ENCODE measurements at places on chromosomes 5 and 9. TPM values are rescaled to one million over a fixed set of nuclear protein-coding genes. Genes with fewer than 3 reads are reported as not detected.
A peak's percentile ranks its signal among the peaks of the same experiment; 100 is the strongest.

Gene GFI1B
- not detected for total RNA-seq

Gene PSD2
- total RNA-seq = 0.29 TPM

Gene NUTM2G
- total RNA-seq = not detected

Gene KIAA0825
- 10.0 TPM for total RNA-seq

Gene DTWD2
- total RNA-seq = 8.0 TPM

Gene NOL6
- total RNA-seq = 18.6 TPM

Gene FBXO4
- 14.5 TPM for total RNA-seq

Gene OR2K2
- under 0.01 TPM for total RNA-seq

Gene GRM6
- not detected for total RNA-seq

Gene NCS1
- 43.0 TPM for total RNA-seq

Gene PCDHAC2
- total RNA-seq = 0.36 TPM

Gene SLC31A1
- 45.2 TPM for total RNA-seq

Gene GPX8
- total RNA-seq = 158 TPM

Gene LRSAM1
- total RNA-seq = 13.0 TPM

DNA sequence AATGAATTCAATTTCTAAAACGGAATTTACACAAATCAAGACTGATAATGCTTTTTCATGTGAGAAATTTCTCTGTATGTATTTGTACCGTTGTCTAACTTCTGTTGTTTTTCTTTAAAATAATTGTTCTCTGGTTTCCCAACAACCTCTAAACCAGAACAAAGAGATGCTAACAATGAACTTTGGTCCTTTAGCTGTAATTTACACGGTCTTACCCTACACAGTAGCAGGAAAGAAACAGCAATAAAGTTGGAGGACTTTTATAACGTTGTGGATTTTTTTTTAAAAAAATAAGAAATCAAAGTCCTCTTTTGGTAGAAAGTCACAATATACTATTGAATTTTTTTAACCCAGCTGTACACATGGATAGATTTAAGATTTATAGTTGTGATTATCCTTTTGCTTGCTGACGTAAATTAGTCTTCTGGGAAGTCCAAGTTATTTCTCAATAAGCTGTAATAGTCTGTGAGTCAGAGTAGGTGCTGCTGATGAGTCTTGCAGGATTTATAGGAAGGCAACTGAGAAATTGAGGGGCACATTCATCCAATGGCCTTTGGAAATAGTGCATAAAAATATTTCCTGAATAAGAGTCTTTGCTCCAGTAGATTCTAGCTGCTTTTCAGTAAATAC is 76.8 kb upstream of the PCSK1 start:
- peak; percentile 63 for DNase-seq
- peak overlapping the region; percentile 90 for H3K27ac ChIP-seq
- H3K4me1 ChIP-seq = peaks cover 15% of the 10 kb centered on the region
- no peaks in the 10 kb centered on the region for H3K27me3 ChIP-seq

DNA sequence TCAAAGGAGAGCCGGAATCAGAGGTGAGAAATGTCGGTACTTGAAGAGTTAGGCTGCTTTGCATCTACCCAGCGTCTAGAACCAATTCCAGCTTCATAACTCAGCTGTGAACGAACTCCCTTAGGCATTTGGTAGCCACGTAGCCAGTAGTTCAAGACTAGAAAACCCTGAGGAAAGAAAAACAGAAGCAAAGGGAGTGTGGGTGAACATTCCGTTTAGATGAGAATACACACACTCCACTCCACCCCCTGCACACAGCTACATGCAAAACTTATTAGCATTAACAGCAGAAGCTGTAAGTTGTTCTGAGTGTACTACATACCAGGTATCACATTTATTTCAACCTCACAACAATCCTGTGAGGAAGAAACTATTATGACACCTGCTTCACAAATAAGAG is 78.3 kb downstream of the SMIM23 start:
- peaks cover 59% of the 10 kb centered on the region for H3K4me1 ChIP-seq
- H3K4me3 ChIP-seq = peak overlapping the region; percentile 10
- DNase-seq = peak; percentile 91

- peaks cover 53% of the 10 kb centered on the region for H3K36me3 ChIP-seq
- no peaks in the 10 kb centered on the region for H3K27me3 ChIP-seq
- H3K4me1 ChIP-seq = no peaks in the 10 kb centered on the region
- no peak for DNase-seq
Observed at GRCh38 chr5:55343609-55344008, 35.8 kb downstream of the MTREX start.

DNA sequence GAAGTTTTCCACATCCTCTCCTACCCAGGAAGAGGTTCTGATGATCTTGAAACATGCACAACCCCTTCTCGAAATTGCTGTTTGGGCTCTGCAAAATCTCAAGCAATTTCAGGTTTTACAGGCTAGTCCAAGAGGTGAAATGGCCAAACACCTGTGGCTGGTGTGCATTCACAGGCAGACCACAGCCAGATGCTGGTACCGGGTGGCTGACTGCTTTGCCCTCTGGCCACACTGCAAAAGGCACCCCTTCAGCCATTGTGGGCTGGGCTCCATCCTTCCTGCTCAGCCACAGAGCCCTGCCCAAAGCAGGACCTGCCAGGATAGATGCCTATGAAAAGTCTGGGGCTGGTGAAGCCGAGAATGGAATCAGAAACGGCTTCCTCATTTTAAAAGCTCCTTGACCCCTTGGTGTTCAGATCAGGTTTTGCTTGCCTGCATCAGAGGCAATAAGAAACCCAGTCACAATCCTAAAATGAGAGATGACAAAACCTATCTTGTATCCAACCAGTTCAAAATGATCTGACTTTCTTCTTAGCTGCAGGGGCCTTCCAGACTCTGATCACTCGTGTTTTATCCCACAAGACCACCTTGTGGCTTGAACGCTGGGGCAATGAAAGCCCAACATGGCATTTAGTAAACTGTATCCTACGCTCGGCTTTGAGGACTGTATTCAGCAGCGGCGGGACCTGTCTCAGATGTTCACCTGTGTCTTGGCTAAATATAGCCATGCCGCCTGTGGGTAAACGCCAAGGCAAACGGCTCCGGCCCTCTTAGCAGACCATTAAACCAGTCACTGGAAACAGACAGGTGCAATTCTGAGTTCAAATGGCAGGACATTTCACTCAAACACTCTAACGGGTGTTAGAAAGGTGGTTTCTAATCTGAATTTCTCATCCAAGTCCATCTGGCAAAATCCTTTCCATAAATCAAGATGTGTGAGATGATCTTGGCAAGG is 49.6 kb downstream of the EPB41L4B start:
- no peaks in the 10 kb centered on the region for H3K4me1 ChIP-seq
- no peak for DNase-seq
- no peaks in the 10 kb centered on the region for H3K36me3 ChIP-seq
- peaks cover 3% of the 10 kb centered on the region for H3K27me3 ChIP-seq
- H3K4me3 ChIP-seq = no peak overlapping the region
- no peak overlapping the region for H3K27ac ChIP-seq

DNA sequence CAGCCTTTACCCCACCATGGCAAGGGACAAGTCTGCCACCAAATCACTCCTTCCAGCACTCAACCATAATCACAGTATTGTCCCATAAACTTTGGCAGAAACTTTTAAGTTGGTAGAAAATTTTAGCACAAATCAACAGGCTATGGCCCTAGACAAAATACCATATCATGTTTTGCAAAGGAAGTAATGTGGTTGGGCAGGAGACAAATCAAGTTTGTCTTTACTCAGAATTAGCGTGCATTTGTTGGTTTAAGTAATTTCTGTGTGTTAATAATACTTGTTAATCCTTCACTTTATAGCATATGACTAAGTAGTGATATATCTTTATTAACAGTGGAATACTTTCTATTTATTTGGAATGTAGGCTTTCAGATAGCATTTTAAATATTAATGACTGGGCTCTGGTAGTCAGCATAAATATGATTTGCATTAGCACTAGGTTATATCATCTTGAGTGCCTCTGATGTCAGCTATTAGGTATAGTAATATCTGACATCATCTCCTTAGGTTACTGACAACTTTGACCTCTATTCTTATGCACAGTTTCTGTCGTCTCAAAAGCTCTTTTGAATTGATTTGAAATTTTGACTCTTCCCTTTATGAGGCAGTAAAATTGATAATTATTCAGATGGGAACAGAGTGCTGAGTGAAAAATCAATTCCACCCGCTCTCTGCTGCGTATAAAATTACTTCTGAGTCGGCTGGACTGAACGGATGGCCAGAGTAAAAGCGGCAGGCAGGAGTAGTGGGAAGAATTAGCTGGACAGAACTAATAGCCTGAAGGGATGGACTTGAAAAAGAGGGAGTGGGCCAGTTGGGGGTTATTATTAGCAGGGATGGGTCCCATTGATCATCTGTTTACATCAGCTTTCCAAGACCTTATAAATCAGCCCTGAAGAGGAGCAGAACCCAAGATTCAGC is 40.1 kb upstream of the TLX3 start:
- H3K27ac ChIP-seq = no peak overlapping the region
- no peaks in the 10 kb centered on the region for H3K27me3 ChIP-seq
- no peak overlapping the region for H3K4me3 ChIP-seq
- DNase-seq = no peak

- H3K4me1 ChIP-seq = no peaks in the 10 kb centered on the region
- H3K36me3 ChIP-seq = peaks cover 97% of the 10 kb centered on the region
- no peak overlapping the region for H3K4me3 ChIP-seq
- H3K27me3 ChIP-seq = no peaks in the 10 kb centered on the region
Observed at GRCh38 chr9:33297432-33297831, 7.1 kb downstream of the NFX1 start.

DNA sequence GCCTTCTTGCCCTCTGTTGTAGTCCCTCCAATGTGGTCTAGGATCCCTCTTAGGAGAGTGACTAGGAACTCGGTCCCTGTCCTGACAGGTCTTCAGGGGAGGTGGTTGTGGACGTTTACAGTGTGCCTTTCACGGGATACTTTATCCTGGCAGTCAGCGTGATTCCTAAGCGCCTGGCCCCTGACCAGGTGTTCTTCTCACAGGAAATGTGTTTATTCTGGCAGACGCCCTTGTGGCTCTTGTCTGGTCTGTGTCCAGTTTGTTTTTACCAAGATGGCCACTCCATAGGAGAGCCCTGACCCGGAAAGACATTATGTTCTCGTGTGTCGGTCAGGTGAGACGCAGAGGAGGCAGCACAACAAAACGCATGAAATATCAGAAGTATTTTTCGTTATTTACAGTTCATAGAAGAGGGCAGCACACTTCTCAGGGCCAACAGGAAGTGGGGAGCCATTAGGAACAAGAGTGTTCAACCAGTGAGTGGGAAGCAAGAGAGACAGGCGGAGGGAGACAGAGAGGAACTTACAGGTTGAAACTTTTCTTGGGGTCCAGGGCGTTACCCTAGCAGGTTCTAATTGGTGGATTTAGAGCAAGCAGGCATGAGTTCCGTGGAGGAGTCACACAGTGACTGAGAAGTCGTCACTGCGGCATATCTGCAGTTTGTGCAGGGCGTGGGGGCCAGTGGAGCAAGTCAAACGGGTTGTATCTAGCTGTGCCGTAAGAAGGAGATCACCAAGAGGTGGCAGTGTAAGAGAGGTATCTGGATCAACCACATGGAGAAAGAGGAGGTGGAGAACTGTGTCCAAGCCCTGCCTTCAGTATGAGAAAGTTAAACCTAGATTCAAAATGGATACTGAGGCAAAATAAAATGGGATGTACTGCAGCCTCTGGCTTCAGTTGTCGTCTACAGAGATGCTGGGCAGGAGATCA is 412.9 kb downstream of the ZSWIM6 start:
- H3K36me3 ChIP-seq = no peaks in the 10 kb centered on the region
- H3K27me3 ChIP-seq = no peaks in the 10 kb centered on the region
- no peaks in the 10 kb centered on the region for H3K4me1 ChIP-seq
- H3K27ac ChIP-seq = no peak overlapping the region

GRCh38 chr5:172795318-172795977 is 24.5 kb upstream of the DUSP1 start:
- peak overlapping the region; percentile 93 for H3K27ac ChIP-seq
- no peaks in the 10 kb centered on the region for H3K27me3 ChIP-seq
- H3K4me3 ChIP-seq = no peak overlapping the region
- H3K4me1 ChIP-seq = peaks cover 63% of the 10 kb centered on the region
- no peaks in the 10 kb centered on the region for H3K36me3 ChIP-seq

DNA sequence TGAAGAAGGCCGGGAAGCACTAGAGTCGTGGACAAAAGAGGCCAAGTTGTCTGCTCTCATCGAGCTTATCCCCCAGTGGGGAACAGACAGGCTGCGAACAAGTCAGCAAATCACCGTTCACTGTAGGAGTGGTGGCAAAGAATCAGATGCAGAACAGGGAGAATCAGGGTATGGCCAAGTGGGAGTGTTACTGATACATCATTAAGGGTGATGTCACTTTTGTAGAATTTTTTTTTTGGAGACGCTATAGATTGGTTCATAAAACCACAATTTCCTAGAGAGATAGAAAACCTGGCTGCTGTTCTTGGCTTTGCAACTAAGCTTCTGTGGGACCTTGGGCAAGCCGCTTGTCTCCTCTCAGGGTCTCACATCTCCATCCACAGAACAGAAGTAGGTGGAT is 21.3 kb downstream of the SPRY4 start:
- H3K27me3 ChIP-seq = no peaks in the 10 kb centered on the region
- peak; percentile 86 for DNase-seq
- H3K4me1 ChIP-seq = peaks cover 13% of the 10 kb centered on the region
- H3K36me3 ChIP-seq = no peaks in the 10 kb centered on the region
- peak overlapping the region; percentile 11 for H3K27ac ChIP-seq
- no peak overlapping the region for H3K4me3 ChIP-seq
